ENCODE measurements at places on chromosomes 6 and 20.

- no peak for DNase-seq
Measured at GRCh38 chr6:33640361-33640760, 19.2 kb downstream of the ITPR3 start.

- DNase-seq, result peak; percentile 45
Measured at GRCh38 chr20:3753098-3753497, 14.5 kb downstream of the ADISSP start.

GRCh38 chr20:41462372-41463161 lies 95.9 kb upstream of the EMILIN3 start:
- no peak for DNase-seq

- no peak for DNase-seq
Measured at GRCh38 chr6:25582101-25582500, 69.9 kb upstream of the SCGN start.

GRCh38 chr6:47241742-47242482 lies 67.8 kb downstream of the TNFRSF21 start:
- DNase-seq, result no peak

- no peak for DNase-seq
Measured at GRCh38 chr6:160060221-160060620, 61.4 kb upstream of the SLC22A1 start.

DNA sequence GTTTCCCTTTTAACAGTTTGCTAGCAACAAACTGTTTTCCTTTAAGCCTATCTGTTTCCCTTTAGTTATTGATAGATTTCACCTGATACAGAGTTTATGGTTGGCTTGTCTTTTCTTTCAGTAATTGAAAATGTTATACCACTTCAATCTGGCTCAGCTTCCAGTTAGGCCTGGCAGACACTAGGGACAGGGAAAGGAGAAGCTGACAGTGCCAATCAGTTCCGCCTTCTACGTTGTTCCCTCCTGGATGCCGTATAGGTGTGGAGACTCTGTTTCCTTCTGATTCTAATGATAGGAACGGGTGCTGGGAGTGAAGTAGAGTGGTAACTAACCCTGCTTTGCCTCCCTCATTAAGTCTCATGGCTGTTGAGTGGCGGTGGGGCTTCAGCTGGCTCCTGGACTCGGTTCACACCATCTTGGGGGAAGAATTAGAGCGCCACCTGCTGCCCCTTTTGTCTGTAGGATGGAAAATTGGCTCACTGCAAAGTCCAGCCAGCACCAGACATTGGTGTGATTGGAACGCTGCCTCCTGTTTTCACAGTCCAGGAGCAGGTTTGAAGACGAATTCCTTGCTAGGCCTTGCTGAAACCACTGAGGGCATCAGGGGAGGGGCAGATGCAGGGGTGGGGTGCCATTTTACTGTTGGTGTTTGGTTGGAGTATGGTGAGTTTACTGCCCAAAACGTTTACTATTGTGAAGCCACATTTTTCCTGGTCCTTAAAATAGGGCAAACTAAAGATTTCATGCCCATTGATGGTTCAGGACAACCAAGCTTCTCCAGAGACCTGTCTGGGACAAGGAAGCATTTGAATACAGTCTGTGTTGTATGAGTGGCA lies 1729.5 kb downstream of the GRIK2 start:
- DNase-seq, result no peak

GRCh38 chr20:14337400-14338171 lies at the start of gene FLRT3:
Gene FLRT3, minus strand, starts transcription at chr20:14337612. Its CDS starts 10,106 bp downstream, at chr20:14327506.
- DNase-seq, result no peak

Measured in stimulated activated CD8-positive, alpha-beta memory T cell treated with anti-CD3 and anti-CD28 coated beads, Interleukin-12 subunit alpha, Interleukin-12 subunit beta, amount 100 ng/mL, for 1 hour (primary cell).